Posterior vena cava (tissue), 2 donors: ENCODE measurements at places on chromosomes 3 and 15. TPM values are rescaled to one million over a fixed set of nuclear protein-coding genes. Genes with fewer than 3 reads are reported as not detected.

Gene RAD51
- 0.52 TPM for total RNA-seq

Gene GOLGA6L7
- total RNA-seq: not detected

Gene CX3CR1
- total RNA-seq: 1.9 TPM

Gene PPCDC
- total RNA-seq: 9.2 TPM

Gene GOLGA6L9
- 1.3 TPM for total RNA-seq

Gene CATSPER2
- total RNA-seq: 3.1 TPM

Gene MAGI1
- total RNA-seq: 31.5 TPM

Gene NPAP1
- total RNA-seq: not detected

Gene CYP8B1
- total RNA-seq: 0.14 TPM

Gene CIAO2A
- 22.8 TPM for total RNA-seq

Gene C3orf85
- total RNA-seq: not detected

Gene PRR23E
- not detected for total RNA-seq

Gene FBXO40
- total RNA-seq: 0.83 TPM

Gene RASA2
- 21.4 TPM for total RNA-seq

Gene NAALADL2
- total RNA-seq: 18.2 TPM

Gene HDC
- 3.6 TPM for total RNA-seq

Gene MNS1
- total RNA-seq: 1.5 TPM

Gene TMEM44
- total RNA-seq: 9.2 TPM

Gene USP19
- total RNA-seq: 40.4 TPM

Gene LSAMP
- total RNA-seq: 3.7 TPM

Gene CTNNB1
- 341 TPM for total RNA-seq

Gene WDR93
- not detected for total RNA-seq

Gene CD86
- total RNA-seq: 9.7 TPM

Gene PPP1R14D
- total RNA-seq: not detected

Gene CCR9
- not detected for total RNA-seq

Gene TMEM212
- total RNA-seq: not detected

Gene ANKUB1
- total RNA-seq: not detected

Gene CFAP44
- total RNA-seq: 5.9 TPM

Gene ASB14
- total RNA-seq: not detected

Gene VEPH1
- total RNA-seq: 0.24 TPM

Gene RFC4
- total RNA-seq: 12.4 TPM

Gene ITIH3
- total RNA-seq: 16.1 TPM

Gene GOLGA6L10
- 1.5 TPM for total RNA-seq

Gene CIDEC
- 2.9 TPM for total RNA-seq

Gene LRRIQ4
- not detected for total RNA-seq

Gene HCN4
- total RNA-seq: not detected

Gene OXTR
- total RNA-seq: 3.4 TPM

Gene IL17RD
- 17.9 TPM for total RNA-seq

Gene PGBD4
- total RNA-seq: 1.4 TPM

Gene WDR73
- 18.0 TPM for total RNA-seq

Gene AHSG
- total RNA-seq: not detected

Gene REC114
- total RNA-seq: not detected

Gene ONECUT1
- not detected for total RNA-seq

Gene IRAK2
- 2.3 TPM for total RNA-seq

Gene TMOD2
- total RNA-seq: 14.8 TPM

Gene FBLN2
- total RNA-seq: 585 TPM
